ENCODE measurements at places on chromosomes 2 and 18.
A peak's percentile ranks its signal among the peaks of the same experiment; 100 is the strongest.

GRCh38 chr18:67143028-67143427 lies 373.5 kb downstream of the DSEL start:
- DNase-seq, result no peak

DNA sequence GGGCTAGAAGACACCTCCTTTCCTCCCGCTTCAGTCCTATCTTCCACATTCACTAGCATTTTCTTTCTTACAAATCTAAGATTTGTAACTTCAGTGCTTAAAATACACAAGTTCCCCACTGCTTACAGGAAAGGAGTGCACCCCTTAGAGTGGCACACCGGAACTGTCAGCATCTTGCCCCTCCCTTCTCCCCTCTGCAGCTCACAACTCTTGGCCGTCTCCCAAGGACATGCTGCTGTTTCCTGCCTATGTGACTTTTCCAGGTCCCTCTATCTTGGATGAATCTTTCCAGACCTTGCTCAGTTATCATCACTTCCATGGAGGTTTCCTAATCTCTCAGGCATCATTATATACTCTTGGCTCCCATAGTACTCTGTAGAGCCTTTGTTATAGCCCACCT lies 334.8 kb downstream of the CELF4 start:
- no peak for DNase-seq

DNA sequence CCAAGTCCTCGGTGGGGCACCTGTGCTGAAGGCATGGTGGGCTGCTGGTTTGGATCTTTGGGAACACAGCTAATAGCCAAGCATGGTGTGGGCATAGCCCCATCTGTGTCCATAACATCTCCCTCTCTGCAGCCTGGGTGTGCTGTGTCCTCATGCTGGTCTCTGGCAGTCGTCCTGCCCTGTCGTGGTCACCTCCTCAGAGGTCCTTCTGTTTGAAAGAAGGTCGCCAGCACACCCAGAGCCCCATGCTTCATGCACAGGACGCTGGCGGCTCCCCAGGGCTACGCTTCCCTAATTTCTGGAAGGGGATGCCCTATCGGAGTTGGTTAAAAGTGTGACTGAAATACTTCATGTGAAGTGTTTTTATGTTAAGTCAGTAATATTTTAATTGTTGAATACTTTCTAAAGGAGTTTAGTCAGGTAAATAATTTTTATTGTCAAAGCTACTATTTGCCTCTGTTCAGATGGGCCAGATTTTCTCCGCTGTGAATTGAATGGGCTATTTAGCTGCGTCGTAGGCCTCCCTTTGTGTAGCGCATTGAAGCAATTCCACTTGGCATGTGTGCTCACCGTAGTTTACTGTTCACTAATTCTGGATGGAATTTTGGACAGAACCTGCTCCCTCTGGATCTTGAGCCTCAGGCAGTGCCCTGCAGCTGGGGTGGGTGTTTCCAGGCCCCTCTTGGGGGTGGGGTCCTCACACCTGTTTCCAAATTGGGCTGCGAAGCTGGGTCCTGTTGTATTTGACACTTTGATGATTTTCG lies 81.9 kb downstream of the WDSUB1 start:
- no peak for DNase-seq

DNA sequence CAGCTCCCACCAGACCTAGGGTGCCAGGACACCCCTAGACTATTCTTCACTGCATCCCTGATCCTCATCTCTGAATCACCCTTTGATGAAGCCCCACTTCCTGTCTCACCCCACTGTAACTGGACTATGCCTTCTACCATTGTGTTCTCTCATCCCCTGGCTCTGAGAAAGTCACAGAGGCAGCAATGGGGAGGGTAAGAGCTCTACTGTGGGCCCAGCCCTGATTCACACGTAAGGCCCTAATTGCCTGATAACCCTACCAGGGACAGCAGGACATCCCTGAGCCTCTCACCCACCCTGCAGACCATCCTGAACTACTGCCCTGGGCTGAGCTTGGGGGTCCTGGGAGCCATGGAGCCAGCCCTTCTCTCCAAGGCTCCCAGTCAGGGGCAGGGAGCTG lies 1.5 kb upstream of the PROM2 start:
- peak; percentile 29 for DNase-seq

- DNase-seq, result peak; percentile 54
Measured at GRCh38 chr2:142037744-142038143, 93.1 kb downstream of the LRP1B start.
